Stimulated activated memory B cell treated with anti-CD40 and anti-IgM and Interleukin-4, amounts not matched to agents 10 μg/mL and 1 μg/mL and 100 μg/mL, for 72 hours (primary cell): ENCODE measurements at places on chromosomes 16 and 17.

GRCh38 chr16:85166281-85166680 lies 54.0 kb upstream of the CIBAR2 start:
- no peaks in the 10 kb centered on the region for H3K36me3 ChIP-seq
- no peak overlapping the region for H3K4me3 ChIP-seq
- no peaks in the 10 kb centered on the region for H3K4me1 ChIP-seq
- ATAC-seq: no peak

- H3K36me3 ChIP-seq: no peaks in the 10 kb centered on the region
- H3K27me3 ChIP-seq: no peaks in the 10 kb centered on the region
- no peak overlapping the region for H3K4me3 ChIP-seq
- ATAC-seq: no peak
- H3K4me1 ChIP-seq: no peaks in the 10 kb centered on the region
Measured at GRCh38 chr17:75616521-75617122, 16.6 kb upstream of the SMIM5 start.

- no peak for ATAC-seq
- no peaks in the 10 kb centered on the region for H3K36me3 ChIP-seq
- peaks cover 16% of the 10 kb centered on the region for H3K4me1 ChIP-seq
- no peaks in the 10 kb centered on the region for H3K27me3 ChIP-seq
- H3K27ac ChIP-seq: no peak overlapping the region
- no peak overlapping the region for H3K4me3 ChIP-seq
Measured at GRCh38 chr16:72198771-72199201, 26.8 kb upstream of the PMFBP1 start.

DNA sequence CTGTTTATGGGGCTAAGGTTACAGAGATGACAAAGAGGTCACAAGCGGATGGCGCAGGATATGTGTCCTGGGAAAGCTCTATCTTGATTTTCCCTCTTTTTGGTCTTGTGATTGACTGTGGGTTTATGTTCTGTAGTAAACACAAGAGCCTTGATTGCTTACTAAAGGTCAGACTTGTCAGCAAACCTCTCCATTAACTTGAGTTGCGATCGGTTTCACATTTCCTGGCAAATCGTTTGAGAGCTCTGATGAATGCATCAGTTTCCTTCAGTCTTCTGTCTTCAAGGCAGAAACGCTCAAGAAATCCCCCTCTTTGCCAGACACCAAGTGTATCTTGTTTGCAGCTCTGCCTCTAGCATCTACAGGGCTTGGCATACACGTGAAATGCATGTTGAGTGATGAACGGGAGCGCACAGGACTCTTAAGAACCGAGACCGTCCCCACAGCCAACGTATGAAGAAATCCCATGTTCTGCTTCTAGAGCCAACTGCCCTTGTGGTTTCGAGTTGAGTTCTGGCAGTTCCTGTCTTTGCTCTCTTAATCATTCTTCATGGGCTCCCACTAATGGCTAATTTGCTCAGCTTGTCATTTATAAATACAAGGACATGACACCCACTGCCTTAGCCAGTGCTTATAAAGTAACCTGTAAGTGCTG lies 143.3 kb downstream of the PITPNC1 start:
- peak overlapping the region; percentile 9 for H3K27ac ChIP-seq
- ATAC-seq: peak; percentile 57
- peaks cover 8% of the 10 kb centered on the region for H3K27me3 ChIP-seq
- no peak overlapping the region for H3K4me3 ChIP-seq
- peaks cover 11% of the 10 kb centered on the region for H3K36me3 ChIP-seq

- H3K27me3 ChIP-seq: peaks cover 8% of the 10 kb centered on the region
- no peaks in the 10 kb centered on the region for H3K36me3 ChIP-seq
- H3K27ac ChIP-seq: no peak overlapping the region
- peaks cover 6% of the 10 kb centered on the region for H3K4me1 ChIP-seq
- peak; percentile 34 for ATAC-seq
- no peak overlapping the region for H3K4me3 ChIP-seq
Measured at GRCh38 chr17:72466199-72466598, 345.4 kb downstream of the SOX9 start.

GRCh38 chr16:26787924-26788323 lies 278.8 kb upstream of the C16orf82 start:
- ATAC-seq: no peak
- no peaks in the 10 kb centered on the region for H3K27me3 ChIP-seq
- no peak overlapping the region for H3K27ac ChIP-seq
- H3K36me3 ChIP-seq: no peaks in the 10 kb centered on the region

DNA sequence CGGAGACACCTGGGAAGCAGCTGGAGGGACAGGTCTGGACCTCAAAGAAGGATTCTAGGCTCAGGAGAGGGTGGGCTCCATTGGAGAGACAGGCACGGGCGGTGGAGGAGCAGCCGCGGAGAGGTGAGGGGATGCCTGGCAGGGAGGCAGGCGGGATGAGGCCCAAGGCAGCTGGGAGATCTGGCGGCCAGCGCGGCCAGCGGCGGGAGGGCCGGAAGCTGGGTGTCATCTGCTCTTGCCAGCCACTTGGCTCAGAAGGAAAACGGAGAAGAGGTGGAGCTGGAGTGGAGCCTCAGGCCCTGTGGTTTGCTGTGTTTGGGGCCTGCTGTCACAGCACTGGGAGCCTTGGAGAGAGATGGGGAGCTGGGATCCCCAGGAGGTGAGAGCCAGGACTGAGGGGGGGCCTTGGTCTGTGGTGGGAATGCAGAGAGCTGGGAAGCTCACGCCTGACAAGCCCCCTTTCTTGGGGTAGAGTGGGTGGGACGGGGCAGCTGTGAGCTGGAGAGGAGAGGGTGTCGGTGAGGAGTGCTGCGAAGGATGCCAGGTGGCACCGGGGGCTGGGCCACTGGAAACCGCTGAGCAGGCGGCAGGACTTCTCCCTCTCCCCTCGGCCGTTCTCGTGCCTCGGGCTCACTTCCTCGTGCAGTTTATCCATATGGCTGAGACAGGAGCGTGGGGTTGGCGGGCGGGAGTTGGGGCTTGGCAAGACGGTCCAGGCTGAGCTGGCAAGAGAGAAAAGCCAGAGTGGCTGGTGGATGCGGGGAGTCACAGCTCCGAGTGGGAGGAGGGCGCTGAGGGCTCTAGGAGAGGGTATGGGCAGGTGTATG lies 8.0 kb downstream of the TBC1D24 start:
- H3K36me3 ChIP-seq: no peaks in the 10 kb centered on the region
- no peak for ATAC-seq
- H3K4me3 ChIP-seq: no peak overlapping the region
- H3K27me3 ChIP-seq: no peaks in the 10 kb centered on the region
- no peak overlapping the region for H3K27ac ChIP-seq

DNA sequence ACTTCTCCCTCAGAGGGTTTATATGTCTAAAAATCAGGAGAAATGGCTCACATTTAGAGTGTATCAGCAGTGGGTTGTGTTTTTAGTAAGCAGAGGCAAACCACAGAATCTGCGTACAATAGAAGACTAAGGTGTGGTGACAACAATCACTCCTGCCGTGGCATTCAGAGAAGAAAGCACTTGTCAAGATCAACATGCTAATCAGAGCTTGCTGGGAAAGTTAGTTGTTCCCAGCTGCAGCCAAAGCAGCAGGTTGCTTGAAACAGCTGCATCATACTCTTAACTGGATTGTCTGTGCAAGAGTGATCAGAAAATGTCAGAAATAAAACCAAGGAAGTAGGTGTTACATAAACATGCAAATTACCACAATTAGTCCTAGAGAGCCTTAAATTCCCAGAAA lies 616.4 kb downstream of the CDH8 start:
- H3K27ac ChIP-seq: no peak overlapping the region
- no peaks in the 10 kb centered on the region for H3K27me3 ChIP-seq
- no peak for ATAC-seq
- H3K4me3 ChIP-seq: no peak overlapping the region
- no peaks in the 10 kb centered on the region for H3K36me3 ChIP-seq

GRCh38 chr17:77427391-77427991 lies 286.7 kb downstream of the SEC14L1 start:
- no peaks in the 10 kb centered on the region for H3K36me3 ChIP-seq
- H3K4me3 ChIP-seq: no peak overlapping the region
- no peak for ATAC-seq
- H3K27ac ChIP-seq: peak overlapping the region; percentile 81
- H3K4me1 ChIP-seq: peaks cover 50% of the 10 kb centered on the region

DNA sequence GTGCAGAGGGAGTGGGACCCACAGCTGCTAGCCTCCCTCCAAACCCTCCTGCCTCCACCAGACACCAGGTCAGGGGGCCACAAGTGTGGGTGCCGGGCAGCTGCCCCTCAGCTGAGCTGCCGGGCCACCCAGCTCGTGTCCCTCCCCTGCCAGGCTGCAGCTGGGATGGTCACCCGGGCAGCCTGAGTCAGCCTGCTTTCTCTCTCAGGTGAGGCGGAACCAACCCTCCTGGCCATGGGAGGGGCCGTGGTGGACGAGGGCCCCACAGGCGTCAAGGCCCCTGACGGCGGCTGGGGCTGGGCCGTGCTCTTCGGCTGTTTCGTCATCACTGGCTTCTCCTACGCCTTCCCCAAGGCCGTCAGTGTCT lies 6.9 kb downstream of the SLC16A3 start:
- H3K4me1 ChIP-seq: peaks cover 72% of the 10 kb centered on the region
- H3K27ac ChIP-seq: peak overlapping the region; percentile 52
- ATAC-seq: no peak
- no peak overlapping the region for H3K4me3 ChIP-seq
- H3K27me3 ChIP-seq: no peaks in the 10 kb centered on the region

- H3K4me1 ChIP-seq: peaks cover 13% of the 10 kb centered on the region
- no peak overlapping the region for H3K27ac ChIP-seq
- no peak for ATAC-seq
- no peaks in the 10 kb centered on the region for H3K27me3 ChIP-seq
Measured at GRCh38 chr17:32126325-32126724, 16.0 kb upstream of the RHOT1 start.

- ATAC-seq: no peak
- no peak overlapping the region for H3K4me3 ChIP-seq
- H3K27me3 ChIP-seq: peaks cover 32% of the 10 kb centered on the region
- H3K4me1 ChIP-seq: peaks cover 9% of the 10 kb centered on the region
- H3K27ac ChIP-seq: no peak overlapping the region
Measured at GRCh38 chr17:44361292-44362260, 2.1 kb downstream of the FAM171A2 start.

DNA sequence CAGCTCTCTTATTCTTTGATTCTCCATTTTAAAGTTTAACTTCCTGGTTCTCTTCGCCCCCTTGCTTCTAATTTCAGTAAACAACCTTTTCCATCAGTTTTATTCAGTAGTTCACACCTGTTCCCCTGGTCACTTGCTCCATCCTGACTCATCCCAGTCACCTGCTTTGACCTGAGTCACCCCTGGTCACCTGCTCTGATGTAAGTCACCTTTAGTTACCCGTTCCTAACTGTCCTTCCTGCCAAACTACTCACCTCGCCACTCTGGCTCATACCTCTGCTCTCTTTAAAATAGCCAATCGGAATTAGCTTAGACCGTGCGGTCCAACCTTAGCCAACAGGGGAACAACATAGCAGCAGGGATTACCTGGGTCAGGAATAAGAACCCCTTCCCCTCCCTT lies 4.7 kb upstream of the NLRC5 start:
- no peak for ATAC-seq
- H3K4me1 ChIP-seq: peaks cover 95% of the 10 kb centered on the region
- H3K4me3 ChIP-seq: peak overlapping the region; percentile 52
- H3K27me3 ChIP-seq: no peaks in the 10 kb centered on the region
- H3K27ac ChIP-seq: peak overlapping the region; percentile 99

DNA sequence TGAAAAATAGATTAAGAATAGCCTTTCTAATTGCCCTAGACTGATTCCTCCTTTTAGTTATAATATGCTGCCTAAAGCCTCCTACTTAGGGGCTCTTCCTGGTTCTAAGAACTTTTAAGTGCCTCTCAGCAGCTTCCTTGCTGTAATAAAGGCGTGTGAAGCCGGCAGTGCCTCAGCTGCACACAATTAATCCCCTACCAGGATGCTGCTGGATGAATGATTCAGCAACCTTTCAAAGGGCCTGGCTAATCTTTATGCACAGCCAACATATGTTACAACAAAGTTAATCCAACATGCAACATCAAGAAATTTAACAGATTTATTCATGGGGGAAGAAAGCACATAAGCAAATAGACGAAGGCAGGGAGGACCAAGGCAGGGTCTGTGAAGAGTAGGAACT lies 145.2 kb downstream of the PMP22 start:
- ATAC-seq: no peak
- no peaks in the 10 kb centered on the region for H3K27me3 ChIP-seq
- H3K36me3 ChIP-seq: no peaks in the 10 kb centered on the region
- H3K4me3 ChIP-seq: no peak overlapping the region
- H3K27ac ChIP-seq: no peak overlapping the region

- H3K4me1 ChIP-seq: peaks cover 21% of the 10 kb centered on the region
- H3K36me3 ChIP-seq: peaks cover 6% of the 10 kb centered on the region
- peak; percentile 83 for ATAC-seq
- no peak overlapping the region for H3K27ac ChIP-seq
- H3K27me3 ChIP-seq: no peaks in the 10 kb centered on the region
- no peak overlapping the region for H3K4me3 ChIP-seq
Measured at GRCh38 chr16:79007614-79008013, 592.9 kb downstream of the MAF start.

DNA sequence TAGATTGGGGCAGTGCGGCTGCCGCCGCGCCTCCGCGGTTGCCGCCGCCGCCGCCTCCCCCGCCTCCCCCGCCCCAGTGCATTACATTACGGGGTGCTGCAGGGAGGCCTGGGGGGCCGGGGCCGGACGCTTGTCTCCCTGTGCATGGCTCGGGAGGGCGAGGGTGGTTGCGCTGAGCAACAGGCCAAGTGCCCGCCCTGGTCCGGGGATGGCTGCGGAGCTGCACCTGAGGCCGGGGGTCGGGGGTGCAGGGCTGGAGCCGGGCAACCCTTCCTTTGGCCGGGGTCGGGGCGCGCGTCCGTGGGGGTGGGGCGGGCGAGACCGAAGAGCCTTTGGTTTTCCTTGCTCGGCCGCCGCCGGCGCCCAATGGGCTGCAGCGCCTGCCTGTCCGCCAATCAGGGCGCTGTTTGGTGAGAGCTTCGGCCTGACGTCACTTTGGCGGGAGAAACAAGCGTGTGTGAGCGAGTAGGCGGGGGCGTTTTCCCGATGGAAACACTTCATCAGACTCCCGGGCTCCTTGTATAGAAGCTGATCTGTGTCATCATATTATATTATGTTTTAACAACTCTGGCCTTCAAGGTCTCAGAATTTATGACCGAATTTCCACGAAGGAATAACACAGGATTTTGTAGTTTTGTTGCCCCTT lies 941 bp upstream of the FBXL20 start:
- peaks cover 7% of the 10 kb centered on the region for H3K36me3 ChIP-seq
- peak overlapping the region; percentile 97 for H3K4me3 ChIP-seq
- peak overlapping the region; percentile 93 for H3K27ac ChIP-seq
- no peaks in the 10 kb centered on the region for H3K27me3 ChIP-seq

GRCh38 chr17:76672892-76673291 lies 29.3 kb upstream of the ST6GALNAC1 start:
- peak overlapping the region; percentile 87 for H3K27ac ChIP-seq
- no peaks in the 10 kb centered on the region for H3K36me3 ChIP-seq
- no peak for ATAC-seq
- peaks cover 6% of the 10 kb centered on the region for H3K27me3 ChIP-seq
- H3K4me1 ChIP-seq: peaks cover 22% of the 10 kb centered on the region

GRCh38 chr17:34850964-34851363 lies 110.3 kb downstream of the CCT6B start:
- peaks cover 16% of the 10 kb centered on the region for H3K27me3 ChIP-seq
- H3K4me3 ChIP-seq: no peak overlapping the region
- no peaks in the 10 kb centered on the region for H3K36me3 ChIP-seq
- no peak for ATAC-seq
- H3K27ac ChIP-seq: no peak overlapping the region

GRCh38 chr17:81026266-81027036 lies 8.5 kb upstream of the BAIAP2 start:
- no peak overlapping the region for H3K4me3 ChIP-seq
- no peak for ATAC-seq
- H3K27me3 ChIP-seq: peaks cover 58% of the 10 kb centered on the region
